Thyroid gland (tissue), 4 donors: ENCODE measurements at places on chromosomes 6 and 20. TPM values are rescaled to one million over a fixed set of nuclear protein-coding genes. Genes with fewer than 3 reads are reported as not detected.
A peak's percentile ranks its signal among the peaks of the same experiment; 100 is the strongest.

DNA sequence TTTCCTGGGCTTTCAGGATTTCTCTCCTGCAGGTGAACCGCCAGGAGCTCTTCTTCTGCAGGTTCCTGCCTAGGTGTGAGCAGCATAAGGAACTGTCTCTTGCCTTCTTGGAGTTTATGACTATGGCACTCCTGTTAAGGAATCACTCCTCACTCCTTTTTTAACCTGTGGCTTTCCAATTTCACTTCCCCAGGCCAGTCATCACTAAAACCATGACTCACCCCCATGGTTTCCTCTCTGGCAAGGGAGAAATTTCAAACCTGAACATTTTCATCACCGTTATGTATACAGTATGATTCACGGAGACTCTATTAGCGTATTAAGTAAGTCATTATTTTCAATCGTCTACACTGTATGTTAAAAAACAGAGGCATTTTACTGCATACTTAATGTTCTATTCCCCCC lies 78.2 kb upstream of the ARID1B start:
- DNase-seq = no peak

GRCh38 chr20:6051505-6051904 lies 2.4 kb downstream of the LRRN4 start:
- DNase-seq = no peak

- no peak for DNase-seq
Observed at GRCh38 chr6:133743621-133744020, 145.3 kb upstream of the TCF21 start.

DNA sequence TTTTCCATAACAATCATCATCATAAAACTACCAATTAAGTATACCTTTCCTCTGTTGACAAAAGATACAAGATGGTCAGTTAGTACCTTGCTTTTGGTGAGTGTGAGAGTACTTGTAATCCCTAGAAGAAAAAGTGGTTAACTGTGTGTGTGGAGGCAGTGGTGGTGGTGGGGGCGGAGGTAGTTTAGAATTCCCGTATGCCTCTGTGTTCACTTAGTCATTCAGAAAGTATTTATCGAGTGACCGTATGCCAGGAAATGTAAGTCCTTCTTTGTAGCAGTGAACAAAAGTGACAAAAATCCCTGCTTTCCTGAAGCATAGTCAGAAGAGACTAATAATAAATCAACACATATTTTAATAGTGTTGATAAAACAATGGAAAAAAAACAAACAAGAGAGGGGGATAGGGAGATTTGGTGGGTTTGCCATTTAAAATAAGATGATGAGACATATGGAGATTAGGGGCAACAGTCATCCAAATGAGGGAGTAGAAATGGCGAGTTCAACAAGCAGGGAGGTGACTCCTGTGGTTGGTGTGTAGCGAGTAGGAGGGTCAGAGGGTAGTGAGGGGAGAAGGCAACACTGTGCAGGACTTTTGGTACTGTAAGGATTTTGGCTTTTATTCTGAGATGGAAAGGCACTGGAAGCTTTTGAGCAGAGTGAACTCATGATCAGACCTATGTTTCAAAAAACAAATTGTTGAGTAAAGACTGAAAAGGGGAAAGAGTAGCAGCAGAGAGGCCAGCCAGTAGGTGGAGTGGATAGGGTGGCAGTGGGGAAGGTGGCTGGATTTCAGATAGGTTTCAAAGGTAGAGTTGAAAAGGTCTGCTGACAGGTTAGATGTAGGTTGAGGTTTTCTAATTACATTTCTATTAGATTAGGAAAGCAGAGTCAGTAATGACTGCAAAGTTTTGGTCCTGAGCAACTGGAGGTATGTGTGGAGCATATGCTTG lies 40.3 kb upstream of the SIM1 start:
- no peak for DNase-seq

DNA sequence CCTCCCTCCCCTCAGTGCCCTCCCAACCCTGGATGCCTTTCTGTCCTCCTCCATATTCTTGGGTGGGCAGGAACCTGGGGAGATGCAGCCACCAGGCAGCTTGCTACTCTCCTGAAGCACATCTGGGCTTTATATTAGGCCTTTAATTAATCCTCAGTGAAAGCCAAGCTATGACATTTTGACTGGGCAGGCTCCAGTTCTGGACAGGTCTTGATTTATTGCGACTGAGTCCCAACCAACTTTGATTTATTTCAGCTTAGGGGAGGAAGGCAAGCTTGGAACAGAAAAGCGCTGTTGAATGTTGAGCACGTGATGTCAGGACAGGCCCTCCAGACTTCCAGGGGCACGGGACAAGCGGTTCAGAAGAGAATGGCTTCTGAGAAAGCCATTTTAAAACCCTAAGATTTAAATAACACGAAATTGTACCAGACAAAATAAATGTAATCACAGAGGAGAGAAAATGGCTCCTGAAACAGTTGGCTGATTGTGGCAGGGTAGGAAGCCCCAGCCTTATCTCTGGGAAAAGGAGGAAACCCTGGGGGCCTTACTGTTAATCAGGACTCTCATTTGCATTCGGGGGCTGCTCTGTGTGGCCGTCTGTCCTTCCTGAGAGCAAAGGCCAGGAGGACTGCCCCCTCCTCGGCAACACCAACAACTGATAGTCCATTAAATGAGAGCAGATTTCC lies 294.2 kb downstream of the FOXC1 start:
- DNase-seq = no peak

DNA sequence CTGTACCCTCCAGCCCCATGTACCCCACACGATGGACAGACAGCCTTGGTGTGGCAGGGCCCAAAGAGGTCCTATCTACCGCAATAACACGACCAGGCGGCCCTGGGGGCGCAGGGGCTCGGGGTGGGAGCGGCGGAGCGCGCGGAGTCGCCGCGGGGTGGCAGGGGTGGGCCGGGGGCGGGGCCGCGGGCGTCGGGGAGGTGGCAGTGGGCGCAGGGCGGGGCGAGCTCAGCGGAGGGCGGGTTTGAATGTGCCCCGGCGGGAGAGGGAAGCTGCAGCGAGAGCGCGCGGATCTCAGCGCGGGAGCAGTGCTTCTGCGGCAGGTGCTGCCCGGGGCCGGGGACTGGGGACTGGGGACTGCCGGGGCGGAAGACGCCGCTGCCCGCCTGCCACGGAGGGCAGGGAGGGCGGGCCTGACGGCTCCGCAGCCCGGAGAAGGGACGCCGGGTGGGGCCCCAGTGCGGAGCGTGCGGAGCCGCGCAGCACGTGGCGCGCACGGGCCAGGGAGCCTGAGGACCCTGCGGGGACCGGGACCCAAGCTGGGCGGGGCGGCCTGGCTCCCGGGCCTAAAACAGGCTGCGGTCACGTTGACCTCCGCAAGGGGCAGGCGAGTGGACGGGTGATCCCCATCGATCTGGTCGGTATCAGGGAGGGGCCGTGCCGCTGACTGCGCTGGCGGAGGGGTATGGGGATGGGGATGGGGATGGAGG lies at the start of gene SLC29A1:
SLC29A1 (plus strand) TSS at position 277 of the 710 bp plus-strand sequence. CDS start 3,719 bp downstream, outside the sequence.
- peak; percentile 83 for DNase-seq

Gene OR2H2
- total RNA-seq = not detected

GRCh38 chr6:157669747-157670216 lies 153.3 kb upstream of the SNX9 start:
- DNase-seq = peak; percentile 59

Gene TNNC2
- total RNA-seq = not detected

- no peak for DNase-seq
Observed at GRCh38 chr6:56729719-56730118, 87.0 kb upstream of the DST start.

Gene SEL1L2
- not detected for total RNA-seq

Gene HFE
- 8.2 TPM for total RNA-seq

DNA sequence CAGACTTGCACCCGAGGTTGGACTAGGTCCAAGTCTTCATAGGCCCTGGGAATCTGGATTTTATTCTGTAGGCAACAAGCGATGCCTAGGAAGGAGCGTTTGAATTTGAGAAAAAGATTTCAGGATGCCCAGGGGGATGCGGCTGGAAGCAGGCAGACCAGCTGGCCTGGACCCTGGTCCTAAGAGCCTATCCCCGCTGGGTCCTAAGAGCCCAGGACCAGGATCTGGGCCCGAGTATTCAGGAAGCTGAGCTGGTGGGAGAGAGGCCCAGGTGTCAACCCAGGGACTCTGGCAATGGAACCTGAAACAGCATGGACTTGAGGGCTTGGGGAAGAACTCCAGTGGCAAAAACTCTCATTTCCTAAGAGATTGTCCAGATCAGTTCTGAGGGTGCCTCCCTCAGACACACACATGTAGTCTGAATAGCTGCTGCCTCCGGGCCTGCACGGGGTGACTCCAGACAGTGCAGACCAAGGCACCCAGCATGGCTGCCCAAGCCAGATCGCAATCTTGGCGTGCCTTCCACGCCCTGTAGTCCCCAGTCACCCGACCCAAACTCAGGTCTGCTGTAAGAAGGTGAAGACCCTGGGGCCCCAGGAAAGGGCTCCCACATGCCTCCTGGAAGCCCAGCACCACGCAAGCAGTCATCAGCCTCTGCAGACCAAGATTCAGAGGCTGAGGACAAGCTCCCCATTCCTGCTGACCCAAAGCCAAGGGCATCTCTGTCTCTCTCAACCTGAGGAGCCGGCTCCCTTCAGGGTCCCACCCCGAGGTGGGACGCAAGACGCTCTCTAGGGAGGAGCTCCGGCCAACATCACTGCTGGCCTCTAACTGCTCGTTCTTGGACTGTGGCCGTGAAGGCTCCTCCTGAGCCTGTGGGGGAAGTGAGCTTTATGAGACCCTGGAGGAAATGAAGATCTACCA lies 34.4 kb downstream of the RRBP1 start:
- DNase-seq = no peak

GRCh38 chr6:29663300-29664042 lies 6.6 kb downstream of the MOG start:
- DNase-seq = no peak

DNA sequence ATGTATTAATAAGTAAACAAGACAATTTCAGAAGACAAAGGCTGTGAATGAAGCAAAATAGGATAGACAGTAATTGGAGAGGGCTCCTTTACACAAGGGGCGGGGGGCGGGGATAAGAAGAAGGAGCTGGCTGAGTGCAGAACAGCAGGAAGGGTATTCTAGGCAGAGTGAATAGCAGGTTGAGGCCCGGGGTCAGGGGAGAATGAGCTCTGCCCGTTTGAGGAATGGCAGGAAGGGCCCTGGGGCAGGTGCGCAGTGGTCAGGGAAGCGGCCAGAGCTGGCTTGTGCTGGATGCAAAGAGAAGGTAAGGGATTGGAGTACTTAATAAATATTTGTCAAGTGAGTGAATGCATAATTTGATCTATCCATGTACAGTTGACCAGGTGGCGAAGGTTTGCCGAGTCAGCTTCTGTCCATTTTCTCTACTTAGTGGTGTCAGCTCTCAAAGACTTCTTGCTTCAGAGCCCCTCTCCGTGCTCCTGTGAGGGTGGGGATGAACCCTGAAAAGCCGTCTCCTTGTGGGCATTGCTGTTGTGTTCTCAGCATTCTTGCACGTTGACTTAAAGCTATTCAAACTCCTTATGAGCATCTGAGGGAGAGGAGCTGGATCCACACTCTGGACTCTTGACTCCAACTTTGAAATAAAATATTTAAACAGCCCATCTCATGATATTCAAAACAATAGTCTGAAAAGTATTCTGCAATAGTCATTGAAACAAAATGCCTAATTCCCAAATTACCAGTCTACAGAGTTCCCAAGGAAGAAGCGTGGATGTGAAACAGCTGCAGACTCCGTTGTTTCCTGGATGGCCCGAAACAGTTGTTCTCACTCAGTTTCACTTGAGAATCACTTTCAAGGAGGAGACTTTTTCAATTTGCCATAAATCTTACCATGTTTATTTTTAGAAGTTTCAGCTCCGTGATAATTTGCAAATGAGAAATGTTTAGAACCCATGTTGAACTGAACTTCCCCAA lies 105.1 kb downstream of the EDN3 start:
- DNase-seq = no peak

- no peak for DNase-seq
Observed at GRCh38 chr20:42895020-42895419, 294.7 kb downstream of the PTPRT start.

GRCh38 chr6:134060491-134061106 lies 8.2 kb upstream of the SLC2A12 start:
- DNase-seq = no peak

DNA sequence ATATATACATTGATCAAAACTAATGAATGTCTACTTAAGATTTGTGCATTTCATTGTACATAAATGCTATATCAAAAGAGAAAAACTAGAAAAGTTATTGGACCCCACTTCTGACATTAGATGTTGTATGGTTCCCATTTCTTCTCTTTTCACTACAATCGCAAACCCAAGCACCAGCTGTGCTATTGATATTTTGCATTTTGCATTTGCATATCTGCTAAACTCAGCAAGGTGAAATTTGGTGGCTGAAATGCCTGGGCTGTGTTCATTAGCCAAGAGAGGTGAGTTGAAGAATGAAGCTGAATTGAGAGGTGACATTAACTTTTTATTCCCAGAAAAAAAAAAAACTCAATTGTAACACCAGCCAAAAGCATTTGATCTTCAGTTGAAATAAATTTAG lies 232.1 kb upstream of the TENT5A start:
- DNase-seq = no peak

Gene MED23
- 45.9 TPM for total RNA-seq

DNA sequence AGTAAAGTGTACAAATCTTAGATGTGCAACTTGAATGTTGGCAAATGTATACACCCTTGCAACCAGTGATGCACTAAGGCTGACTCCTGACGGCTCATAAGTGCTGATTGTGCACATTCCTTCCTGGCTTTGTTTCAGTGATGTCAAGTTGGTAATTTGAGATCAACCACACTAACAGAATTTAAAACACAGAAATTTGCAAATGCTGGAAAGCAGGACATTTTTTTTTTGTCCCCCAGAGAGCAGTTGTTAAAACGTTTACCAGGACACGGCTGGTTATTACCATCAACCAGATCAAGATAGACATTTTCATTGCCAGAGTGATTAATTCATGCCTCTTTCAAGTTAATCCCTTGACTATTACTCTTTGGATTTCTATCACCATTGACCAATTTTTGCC lies 735.6 kb downstream of the RFPL4B start:
- peak; percentile 13 for DNase-seq

- DNase-seq = no peak
Observed at GRCh38 chr6:107692351-107692750, 131.8 kb downstream of the SCML4 start.

GRCh38 chr6:111731456-111732195 lies 125.9 kb upstream of the TRAF3IP2 start:
- DNase-seq = no peak

Gene NSFL1C
- total RNA-seq = 42.2 TPM

GRCh38 chr20:58558486-58559367 lies 43.5 kb upstream of the APCDD1L start:
- no peak for DNase-seq
